ENCODE measurements at places on chromosomes 2 and 18.
A peak's percentile ranks its signal among the peaks of the same experiment; 100 is the strongest.

DNA sequence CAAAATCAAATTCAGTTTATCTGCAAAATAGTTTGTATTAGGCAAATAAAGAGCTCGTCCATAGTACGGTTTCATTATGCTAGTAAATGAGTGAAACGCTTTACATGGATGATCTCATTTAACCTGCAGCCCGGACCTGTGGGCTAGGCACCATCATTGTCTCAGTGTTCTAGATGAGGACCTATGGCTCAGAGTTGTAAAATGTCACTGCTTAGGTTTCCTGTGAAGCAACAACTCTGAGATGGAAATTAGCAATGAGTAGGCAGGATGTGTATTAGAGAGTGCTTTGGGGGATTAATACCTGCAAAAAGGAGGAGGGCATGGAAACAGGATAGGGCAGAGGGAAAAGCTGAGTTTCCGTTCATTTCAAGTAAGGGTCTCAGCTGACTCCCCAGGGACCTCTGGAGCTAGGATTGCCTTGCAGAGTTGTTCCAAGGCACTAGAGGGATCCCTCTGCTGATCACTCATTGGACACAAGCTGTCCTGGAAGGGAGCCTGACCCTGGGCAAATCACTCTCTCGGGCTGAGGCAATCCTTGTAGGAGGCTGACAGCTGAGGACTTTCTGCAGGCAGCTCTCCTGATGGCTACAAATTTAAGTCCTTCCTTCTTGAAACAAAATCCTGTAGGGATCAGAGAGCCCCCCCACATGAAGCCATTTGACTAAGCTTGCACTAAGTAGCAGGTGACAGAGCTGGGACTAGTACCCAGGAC, 58.8 kb upstream of the SIX2 start:
- DNase-seq: peak; percentile 66

- DNase-seq: no peak
Measured at GRCh38 chr18:52465391-52465790, 125.4 kb downstream of the DCC start.

GRCh38 chr2:124081154-124081716, 56.1 kb downstream of the CNTNAP5 start:
- DNase-seq: no peak

GRCh38 chr2:40403233-40403836, 48.6 kb downstream of the SLC8A1 start:
- DNase-seq: peak; percentile 82

DNA sequence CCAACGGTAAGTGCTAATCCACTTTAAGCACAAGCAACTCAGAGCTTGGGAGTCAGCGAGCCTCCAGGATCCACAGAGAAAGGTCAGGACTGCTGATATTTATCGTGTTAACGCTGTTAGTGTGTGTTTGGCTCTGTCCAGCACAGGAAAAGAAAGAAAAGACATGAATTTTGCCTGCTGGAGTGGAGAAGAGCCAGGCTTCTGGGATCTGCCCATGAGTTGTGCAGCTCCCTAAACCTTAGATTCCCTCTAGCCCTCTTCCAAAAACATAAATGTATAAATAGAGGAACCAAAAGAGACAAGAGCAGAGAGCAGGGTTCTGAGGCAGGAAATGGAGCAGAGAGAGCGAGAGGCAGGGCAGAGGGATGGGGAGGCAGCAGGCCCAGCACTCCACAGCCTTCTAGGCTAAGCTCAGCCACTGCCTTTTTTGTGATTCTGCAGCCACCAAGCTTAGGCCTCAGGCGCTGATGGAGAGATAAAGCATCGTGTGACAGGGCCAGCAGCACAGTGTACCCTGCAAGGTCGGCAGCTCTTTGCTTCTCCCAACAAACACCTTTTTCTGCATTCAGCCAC, 14.5 kb upstream of the MAT2A start:
- no peak for DNase-seq

DNA sequence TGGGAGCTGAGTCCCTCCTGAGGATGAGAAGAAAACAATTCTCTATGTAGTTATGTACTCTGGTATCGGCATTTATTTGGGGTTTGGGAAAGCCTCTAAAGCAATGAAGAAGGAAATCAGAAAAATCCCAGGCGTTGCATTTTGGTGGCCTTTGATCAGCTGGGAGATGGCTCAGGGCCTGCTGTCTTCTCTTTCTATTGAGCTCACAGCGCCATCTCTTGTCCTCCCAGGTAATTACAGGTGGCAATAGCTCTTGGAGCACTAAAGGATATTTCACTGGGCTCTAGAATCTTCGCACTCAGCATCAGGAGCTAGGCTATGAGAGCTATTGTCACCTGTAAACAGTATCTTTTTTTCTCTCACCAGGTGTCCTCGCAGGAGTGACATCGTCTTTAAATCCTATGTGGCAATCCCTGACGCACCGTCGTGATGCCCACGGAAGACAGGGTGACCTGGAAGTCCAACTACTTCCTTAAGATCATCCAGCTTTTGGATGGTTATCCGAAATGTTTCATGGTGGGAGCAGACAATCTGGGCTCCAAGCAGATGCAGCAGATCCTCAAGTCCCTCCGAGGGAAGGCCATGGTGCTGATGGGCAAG, 76.1 kb upstream of the PMAIP1 start:
- peak; percentile 83 for DNase-seq

DNA sequence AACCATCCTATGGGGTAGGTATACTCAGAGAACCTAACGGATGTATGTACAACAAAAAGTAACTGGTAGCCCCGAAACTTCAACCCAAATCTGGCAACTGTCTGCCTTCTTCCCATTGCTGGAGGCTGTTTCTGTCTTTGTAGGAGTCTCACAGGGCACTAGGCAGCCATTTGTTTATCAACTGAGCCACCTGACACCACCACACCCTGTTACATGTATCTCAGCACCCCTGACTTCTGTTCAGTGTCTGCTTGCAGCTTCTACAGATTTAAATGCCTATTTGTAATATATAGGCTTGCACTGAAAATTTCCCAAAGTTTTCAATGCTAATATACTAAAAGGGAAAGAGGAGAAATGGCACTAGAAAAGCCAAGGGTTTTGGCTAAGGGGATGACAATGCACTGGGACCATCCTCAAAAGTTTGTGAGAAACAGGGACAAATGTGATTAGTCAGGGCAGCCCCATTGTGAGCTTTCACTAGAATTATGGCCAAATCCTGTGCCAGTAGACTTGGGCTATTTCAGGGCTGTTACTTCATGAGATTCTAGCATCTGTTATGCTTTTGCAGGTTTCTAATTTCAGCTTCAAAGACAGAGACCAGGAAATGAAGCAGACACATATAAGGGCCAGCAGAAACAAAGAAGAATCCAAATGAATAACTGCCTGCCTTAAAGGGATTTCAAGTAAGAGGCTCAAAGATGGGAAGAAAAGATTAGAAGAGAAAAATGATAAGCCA, 103.3 kb downstream of the MYO5B start:
- peak; percentile 2 for DNase-seq

DNA sequence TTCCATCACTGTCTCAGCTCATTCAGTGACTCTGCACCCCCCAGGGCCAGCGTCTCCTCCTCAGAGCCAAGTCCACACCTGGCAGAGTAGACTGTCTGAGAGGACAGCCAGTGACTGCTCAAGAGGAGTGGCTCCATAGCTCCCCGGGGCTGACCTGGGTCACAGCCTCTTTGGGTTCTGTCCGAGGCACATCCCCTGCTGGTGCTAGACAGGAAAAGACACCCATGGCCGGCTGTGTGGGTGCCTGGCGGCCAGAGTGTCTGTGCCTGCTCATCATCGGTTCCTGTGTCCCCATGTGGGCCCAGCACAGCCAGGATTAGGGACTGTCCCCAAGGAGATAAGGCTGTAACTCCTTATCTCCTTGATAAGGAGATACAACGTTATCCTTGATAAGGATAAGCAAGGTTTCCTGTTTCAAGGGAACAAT, 3.5 kb upstream of the CROCC2 start:
- DNase-seq: no peak

DNA sequence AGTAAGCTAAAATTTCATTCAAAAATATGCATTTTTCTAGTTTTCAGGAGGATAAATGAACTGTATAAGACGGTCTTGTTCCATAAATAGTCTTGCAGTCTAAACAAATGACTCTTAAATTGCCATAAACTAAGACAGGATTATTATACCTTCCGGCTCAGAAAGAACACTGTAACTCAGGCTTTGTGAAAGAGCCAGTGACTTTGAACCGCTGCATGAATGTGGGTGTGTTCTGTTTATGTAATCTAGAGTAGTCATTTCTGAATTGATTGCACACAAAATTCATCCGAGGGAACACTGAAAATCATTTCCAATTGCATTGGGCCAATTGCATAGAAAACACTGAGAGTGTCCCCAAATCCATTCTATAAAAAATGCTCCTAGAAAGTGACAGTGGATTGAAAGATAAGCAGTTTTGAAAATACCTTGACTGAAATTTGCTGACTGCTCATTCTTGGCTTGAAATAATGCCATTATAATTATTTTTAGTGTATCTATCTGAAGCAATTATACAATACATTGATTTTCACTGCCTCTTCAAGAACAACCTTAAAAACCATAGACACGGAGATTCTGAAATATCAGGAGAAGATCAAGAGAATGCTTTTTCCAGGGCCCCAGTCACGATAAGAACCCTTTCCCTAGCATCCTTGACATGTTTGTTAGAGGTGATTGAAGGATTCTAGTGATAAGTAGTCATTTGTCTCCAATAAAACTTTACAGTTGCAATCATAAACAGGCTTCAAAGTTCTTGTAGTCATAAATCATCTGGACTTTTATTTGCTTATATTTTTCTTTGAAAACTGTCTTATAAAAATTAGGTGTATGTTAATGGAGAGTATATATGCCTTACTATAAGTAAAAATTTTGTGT, 55.4 kb downstream of the CNTNAP5 start:
- no peak for DNase-seq

GRCh38 chr2:43026426-43027096, 199.8 kb downstream of the ZFP36L2 start:
- DNase-seq: no peak

DNA sequence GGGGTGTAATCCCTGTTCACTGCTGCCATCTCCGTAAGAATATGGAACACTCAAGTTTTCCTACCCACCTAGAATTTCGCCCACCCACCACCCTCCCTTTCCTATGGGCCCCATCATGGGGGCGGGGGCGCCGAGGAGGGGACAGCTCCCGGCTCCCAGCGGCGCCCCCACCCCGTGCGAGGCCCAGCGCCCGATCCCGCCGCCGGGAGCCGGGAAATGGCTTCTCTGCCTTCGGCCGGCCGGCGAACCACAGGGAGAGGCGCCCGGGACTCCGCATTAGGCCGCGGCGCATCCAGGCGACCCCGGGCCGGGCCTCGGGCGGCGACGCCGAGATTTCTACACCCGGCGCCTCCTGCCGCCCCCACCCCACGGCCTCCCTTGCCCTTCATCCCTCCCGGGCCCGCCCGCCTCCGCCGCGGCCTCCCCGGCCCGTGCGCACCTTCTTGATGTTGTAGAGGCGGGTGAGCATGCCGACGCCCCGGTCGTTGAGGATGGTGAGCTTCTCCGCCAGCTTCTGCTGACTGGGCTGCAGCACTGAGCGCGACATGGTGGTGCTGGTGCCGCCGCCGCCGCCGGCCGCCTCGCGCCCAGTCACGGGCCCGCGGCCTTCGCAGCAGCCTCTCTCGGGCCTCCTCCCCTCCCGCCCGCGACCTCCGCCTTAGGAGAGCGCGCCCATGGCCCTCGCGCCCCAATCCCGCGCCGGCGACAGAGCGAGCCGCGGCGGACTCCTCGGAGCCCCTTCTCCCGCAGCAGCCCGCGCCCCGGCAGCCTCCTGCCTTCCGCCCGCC, 510 bp downstream of the NCKAP1 start:
- DNase-seq: peak; percentile 7

DNA sequence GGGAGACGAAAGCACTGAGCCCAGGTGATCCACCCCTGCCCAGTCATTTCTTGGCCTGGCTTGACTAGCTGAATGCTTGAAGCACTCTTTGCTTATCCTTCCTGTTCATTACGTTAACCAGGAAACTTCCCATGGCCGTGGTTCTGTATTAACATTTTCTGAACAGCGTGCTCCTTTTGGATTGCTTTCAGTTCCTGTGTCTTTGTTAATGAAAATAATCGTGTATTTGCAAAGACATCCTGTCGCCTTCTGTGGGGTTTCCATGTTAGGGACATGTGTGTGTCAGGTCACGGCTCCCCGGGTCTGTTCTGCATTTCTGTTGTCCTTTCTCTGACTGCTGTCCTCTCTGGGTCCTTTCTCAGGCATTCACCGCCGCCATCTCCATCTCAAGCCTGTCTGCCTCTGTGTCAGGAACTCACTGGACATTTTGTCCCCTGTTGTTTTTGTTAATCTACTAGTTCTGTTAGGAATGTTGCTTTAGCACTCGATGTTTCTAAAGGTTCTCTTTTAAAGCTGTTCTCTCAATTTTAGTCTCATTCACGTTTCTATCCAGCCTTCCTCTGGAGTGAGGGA, 434.1 kb upstream of the HS6ST1 start:
- DNase-seq: no peak

DNA sequence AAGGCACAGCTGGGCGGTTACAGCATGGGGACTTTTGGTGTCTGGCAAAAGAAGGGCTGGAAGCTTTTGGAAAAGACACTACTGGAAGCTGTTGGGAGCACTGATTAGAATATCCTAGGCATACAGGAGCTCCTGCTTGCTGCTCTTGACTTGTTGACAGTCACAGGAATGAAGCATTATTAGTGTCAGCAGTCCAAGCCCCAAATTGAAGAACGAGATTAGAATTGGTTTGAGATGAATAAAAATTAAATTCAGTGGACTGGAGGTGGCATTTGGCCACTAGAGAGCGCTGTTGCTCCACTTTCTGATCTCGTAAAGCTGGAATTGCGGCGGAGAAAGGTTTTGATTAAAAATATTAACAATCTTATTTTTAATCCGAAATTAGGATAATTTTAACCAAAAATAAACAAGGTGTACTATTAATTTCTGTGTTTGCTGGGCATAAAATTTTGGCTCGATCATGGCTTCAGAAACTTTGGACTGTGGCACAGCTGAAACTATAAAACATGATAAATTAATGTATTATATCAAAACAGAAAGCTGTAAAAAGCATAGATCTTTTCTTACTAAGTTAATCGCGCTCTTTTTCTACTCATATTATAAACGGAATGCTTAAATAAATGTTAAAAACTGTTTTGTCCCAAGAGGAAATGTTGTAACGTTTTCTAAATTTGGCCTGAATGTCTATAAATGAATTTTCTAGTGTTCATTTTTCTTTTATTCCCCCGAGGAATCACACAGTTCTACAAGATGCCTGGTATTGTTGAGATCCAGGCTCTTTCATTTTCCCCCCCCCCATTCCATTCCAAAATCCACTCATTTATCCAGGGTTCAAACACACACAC, 2.4 kb upstream of the HOXD8 start:
- DNase-seq: peak; percentile 34

DNA sequence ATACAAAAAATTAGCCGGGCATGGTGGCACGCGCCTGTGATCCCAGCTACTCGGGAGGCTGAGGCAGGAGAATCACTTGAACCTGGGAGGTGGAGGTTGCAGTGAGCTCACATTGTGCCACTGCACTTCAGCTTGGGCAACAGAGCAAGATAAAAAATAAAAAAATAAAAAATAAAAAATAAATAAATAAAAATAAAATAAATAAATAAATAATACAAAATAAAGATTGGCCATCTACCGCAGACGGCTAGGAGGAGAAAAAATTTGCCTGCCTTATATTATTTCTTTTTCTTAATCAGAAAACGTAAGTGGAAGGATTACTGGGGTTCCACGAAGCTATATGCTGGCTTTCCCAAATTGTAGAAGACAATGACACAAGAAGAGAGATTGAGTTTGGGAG, 229.7 kb downstream of the EPHA4 start:
- DNase-seq: no peak

- DNase-seq: no peak
Measured at GRCh38 chr2:126175222-126175621, 480.7 kb upstream of the GYPC start.

Data from fibroblast of gingiva (primary cell).